ENCODE measurements at places on chromosomes 11 and 22.
A peak's percentile ranks its signal among the peaks of the same experiment; 100 is the strongest.

GRCh38 chr22:35839841-35840301 lies 122.2 kb downstream of the APOL5 start:
- no peak for DNase-seq

- DNase-seq: no peak
Measured at GRCh38 chr22:20588092-20588842, 80.9 kb downstream of the MED15 start.

DNA sequence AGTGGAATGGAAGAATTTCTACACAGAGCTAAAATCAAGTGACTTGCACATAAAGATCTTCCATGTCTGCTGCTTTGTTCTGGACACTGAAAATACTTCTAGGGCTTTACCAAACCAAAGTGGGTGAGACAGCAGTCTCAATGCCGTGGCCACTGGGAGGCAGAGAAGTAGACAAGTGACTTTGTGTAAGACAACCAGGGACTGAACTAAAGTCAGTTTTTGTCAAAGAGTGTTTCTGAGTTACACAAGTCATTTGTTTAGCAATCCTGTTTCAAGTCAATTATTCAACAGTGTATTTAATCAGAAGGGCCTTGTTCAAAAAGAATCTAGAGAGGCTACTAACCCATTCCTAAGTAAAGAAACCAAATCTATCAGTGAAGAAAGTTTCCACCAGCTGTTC lies 46.6 kb downstream of the TCP11L1 start:
- DNase-seq: no peak

DNA sequence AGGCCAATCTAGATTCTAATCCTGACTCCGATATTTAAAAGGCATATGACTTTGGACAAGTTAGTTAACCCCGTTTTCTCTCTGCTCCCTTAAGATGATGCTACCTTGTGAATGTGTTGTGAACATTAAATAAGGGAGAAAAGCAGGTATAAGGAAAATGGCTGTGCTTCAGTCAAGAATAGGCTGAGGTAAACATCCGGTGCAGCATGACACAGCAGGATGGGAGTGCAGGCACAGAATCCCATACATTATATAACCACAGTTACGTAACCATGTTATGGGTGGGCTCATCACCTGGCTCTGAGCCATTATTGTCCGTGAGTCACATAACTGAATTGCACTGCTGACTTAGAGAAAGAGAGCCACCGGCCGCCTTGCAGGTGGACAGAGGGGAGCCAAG lies 382.2 kb upstream of the ANO5 start:
- DNase-seq: no peak

DNA sequence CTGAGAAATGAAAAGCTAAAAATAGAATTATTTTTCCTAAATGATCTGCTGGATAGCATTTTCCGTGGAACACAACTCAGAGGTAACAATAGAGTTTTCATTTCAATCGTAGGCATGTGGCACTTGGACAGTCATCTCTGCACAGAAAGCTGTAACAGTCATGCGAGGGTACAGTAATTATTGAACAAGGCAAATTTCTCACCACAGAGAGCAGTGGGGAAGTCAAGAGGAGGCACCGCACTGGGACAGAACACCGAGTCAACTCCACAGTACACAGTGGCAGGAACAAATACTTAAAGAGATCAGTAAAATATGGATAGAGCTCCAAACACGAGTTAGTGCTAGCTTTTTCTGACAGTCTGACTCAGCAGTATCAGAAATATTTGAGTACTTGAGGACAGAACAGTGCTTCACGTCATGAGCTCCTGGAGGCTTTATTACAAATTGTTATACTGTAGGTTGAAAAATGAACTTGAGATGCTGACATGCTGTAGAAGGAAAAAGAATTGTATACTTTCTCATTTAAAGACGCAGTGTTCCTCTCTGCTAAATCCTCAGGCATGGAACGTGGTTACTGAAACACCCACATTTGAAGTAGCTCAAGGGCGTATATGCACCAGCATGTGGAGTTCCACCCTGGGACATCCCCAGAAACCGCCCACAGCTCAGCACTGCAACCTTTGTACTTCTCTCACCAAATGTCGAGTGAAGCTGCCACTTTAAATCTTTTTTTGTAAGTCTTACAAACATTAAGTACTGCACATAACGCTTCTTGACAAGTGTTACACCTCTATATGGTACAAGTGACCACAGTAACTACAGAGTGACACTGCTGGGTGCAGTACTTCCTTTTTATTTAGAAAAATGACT lies 27.4 kb upstream of the YPEL1 start:
- peak; percentile 31 for DNase-seq

- DNase-seq: no peak
Measured at GRCh38 chr22:31695423-31695822, 33.4 kb upstream of the PISD start.

DNA sequence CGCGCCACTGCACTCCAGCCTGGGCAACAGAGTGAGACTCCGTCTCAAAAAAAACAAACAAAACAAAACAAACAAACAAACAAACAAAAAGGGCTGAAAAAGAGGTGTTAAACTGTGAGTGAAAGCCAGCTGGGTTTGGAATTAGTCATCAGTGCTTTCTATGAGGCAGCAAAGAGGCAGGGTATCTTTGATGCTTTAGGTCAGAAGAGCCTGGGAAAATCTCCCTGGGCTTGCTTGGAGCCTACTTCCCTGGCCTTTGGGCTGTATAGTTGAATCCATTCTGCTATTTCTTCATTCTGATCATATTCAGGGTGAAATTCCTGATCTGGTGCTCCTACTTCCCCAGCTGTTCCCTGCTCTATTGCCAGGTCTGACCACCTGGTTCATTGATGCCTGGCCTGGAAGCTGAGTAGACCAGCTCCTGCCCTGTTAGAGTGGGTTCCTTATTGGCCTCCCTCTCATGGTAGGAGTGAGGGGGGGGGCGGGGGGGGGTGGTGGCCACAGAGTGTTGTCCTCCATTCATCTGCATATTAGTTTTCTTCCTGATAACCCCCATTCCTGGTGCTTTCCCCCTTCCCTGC lies 65.6 kb downstream of the INSC start:
- DNase-seq: no peak

DNA sequence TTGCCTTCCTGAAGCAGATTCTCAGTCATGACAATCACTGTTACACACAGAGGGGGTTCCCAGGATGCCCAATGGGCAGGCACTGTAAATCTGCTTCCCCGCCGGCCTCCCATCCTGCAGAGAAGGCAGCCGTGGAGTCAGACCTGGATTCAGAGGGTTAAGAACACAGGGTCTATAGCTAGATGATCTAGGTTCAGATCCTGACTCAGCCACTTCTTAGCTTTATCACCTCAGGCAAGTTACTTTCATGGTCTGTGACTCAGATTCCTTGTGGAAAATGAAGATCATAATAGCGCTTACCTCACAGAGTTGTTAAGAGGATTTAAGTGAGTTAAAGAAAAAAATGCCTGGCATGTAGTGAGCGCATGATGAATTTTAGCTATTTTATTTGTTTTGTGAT lies 95.9 kb downstream of the TIMP3 start:
- no peak for DNase-seq

GRCh38 chr22:20859615-20860014 lies 808 bp downstream of the SNAP29 start:
- DNase-seq: no peak

DNA sequence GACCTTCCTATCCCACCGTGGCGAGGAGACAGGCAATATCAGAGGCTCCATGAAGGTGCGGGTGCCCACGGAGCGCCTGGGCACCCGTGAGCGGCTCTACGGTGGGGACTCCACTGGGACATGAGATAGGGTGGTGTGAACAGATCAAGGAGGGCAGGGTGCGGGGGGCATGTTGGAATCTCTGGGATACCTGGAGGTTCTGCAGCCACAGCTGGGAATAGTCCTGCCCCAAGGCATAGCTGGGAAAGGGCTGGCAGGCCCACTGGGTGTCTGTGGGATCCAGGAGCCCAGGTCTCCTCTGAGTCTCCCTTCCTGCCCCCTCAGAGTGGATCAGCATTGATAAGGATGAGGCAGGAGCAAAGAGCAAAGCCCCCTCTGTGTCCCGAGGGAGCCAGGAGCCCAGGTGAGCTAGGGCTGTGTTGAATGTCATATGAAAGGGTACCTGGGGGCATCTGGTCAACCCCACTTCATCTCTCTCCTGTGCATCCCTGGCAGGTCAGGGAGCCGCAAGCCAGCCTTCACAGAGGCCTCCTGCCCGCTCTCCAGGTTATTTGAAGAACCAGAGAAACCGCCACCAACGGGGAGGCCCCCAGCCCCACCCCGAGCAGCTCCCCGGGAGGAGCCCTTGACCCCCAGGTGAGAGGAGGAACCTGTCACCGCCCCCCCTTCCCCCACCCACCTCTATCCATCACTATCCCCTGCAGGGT lies 8.5 kb downstream of the PHOX2A start:
- no peak for DNase-seq

GRCh38 chr11:115911613-115912346 lies 407.6 kb upstream of the CADM1 start:
- no peak for DNase-seq

- no peak for DNase-seq
Measured at GRCh38 chr11:104075706-104076105, 39.3 kb downstream of the DDI1 start.

DNA sequence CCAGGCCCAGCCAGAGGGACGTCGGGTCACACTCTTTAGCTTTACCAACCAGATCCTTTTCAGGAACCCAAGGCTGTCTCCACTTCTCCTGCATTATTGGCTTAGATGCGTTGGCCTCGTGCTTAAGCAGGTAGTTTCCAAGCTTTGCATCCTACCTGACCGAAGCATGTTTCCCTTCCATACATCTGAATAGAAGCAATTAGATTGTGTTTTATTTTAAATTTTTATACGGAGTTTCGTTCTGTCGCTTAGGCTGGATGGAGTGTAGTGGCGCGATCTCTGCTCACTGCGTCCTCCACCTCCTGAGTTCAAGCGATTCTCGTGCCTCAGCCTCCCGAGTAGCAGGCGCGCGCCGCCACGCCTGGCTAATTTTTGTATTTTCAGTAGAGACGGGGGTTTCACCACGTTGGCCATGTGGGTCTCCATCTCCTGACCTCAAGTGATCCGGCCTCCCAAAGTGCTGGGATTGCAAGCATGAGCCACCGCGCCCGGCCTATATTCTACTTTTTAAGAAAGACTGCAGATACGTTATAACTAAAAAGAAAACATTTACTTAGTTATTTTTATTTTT lies 677 bp downstream of the DYNC2H1 start:
- no peak for DNase-seq

DNA sequence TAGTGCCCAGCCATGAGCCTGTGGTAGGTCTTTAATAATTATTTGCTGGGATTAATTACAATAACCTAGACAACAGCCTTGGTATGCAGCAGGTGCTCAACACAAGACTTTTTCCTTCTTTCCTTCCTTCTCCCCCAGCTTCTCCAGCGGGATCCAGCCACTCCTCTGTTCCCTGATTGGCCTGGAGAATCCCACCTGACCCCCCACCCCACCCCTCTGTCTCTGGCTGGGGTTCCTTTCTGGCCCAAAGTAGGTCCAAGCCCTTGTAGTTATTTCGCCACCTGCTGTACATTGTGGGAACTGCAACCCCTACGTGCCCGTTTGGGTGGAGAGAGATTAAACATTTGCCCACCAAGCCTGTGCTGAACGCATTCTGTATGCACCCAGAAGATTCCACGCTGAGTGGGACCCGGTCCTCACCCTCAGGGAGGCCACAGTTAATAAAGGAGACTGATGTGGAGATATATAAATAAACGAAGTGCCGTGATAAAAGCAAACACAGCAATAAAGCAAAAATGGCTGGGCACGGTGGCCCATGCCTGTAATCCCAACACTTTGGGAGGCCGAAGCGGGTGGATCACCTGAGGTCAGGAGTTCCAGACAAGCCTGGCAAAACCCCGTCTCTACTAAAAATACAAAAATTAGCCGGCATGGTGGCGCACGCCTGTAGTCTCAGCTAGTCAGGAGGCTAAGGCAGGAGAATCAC lies 32.1 kb upstream of the DGKZ start:
- peak; percentile 56 for DNase-seq
